ENCODE measurements at places on chromosomes 16 and 17.

DNA sequence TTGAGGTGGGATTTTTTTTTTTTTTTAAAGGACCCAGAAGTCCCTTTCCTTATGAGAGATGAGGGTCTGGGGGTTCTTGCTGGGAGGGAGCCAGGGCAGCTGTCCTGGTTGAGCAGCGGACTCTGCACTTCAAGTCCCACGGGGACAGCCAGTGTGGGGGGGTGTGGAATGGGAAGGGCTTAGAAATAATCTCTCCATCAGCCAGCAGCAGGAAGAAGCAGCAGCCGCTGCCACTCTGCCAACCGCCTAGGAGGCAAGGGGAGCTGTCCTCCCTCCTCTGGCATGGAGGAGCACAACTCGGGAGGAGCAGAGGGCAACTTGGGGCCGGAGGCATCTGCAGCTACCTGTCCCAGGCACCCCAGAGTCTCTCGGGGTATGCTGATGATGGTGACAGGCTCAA is at the start of gene KCNG4:
KCNG4 (minus strand) TSS at position 104 of the 400 bp plus-strand sequence. CDS start 2,527 bp downstream, outside the sequence.
- DNase-seq: no peak

DNA sequence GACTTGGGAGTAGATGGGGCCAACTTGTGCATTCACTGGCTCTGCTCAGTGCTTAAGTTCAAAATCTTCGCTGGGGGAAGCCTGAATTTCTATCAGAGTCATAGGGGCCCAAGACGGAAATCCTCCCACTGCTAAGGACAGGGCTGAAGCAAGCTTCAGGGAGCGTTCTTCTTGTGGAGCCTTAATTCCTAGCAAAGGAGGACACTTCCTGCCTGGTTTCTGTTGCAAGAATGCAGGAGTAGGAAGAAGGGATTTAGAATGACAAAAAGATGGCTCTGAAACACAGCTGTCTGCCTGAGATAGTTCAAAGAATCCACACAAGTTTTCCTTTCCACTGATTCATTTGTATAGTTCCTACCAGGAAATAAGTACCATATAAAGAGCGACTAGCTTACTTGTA is 26.4 kb downstream of the PSME3IP1 start:
- no peak for DNase-seq

DNA sequence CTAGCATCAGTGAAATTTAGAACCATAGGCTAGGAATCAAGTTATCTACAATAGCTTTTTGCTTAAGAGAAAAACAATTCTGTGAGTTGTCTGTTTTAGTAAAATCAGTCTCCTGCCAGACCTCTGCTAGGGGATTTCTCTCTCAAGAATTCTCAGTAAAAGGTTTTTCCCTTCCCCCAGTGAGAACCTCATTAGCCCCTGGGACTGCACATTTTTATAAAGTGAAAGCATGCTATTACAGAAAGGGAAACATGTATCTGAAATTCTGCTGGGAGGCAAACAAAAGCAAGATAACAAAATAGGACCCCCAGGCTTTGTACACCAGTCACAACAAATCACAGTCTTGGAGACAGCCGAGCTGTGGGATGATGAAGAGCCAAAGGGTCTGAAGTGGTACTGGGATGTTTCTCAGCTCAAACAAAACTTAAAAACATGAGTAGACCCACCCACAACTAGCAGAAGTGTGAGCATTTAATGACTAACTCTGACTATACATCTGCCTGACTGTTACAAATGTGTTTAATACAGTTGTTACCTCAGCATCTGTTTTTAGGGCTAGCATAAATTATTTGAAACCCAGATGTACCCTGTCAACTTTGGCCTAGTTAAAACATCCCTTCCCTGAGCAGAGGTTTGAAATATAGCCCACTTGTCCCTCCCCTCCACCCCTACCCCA is 20.0 kb upstream of the GLG1 start:
- peak; percentile 41 for DNase-seq

DNA sequence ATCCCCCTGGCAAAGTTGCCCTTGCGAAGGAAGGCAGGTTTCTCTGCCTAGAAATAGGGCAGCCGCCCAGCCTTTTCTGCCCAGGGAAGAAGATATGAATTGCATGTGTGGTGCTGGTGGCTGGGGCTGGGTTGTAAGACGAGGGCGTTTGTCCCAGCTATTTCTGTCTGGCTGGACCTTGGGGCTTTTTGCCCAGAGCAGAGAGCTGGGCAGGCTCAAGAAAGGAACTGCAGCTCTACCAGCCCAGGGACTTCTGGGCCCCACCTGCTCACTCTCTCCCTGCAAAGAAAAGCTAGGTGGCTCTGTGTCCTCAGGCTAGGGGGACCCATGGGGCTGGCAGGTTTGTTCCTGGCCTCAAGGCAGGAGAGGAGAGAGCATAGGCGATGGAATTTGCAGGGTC is 586 bp downstream of the CACNG1 start:
- DNase-seq: no peak

DNA sequence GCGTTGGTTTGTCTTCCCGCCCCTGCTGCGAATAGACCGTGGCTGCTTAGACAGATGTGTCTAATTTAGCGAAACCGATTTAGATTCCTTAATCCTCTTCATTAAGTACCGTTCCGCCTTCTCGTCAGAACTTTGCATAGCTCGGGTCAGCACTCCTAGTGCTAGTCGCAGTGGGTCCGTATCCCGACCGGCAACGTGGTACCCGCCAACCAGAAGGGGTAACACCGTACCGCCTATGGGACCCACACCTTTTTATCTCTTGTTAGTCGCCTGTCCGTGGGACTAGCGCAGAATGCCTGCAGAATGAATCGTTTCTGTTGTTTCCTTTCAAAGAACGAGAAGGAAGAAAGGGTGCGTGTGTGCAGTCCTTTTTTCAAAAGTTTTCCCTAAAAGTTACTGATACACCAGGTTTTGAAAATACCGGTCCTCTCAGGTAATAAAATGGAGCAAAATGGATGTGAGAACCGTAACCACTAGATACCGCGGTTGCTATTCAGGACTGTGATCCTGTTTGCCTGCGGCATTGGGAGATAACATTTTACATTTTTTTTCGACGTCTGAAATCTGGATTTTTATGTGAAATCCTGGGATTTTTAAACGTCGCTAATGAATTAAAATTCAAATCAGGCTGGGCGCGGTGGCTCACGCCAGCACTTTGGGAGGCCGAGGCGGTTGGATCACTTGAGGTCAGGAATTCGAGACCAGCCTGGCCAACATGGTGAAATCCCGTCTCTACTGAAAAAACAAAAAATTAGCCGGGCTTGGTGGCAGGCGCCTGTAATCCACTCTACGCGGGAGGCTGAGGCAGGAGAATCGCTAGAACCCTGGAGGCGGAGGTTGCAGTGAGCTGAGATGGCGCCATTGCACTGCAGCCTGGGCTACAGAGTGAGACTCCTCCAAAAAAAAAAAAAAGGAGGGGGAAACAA is 998 bp upstream of the SRSF1 start:
- DNase-seq: peak; percentile 40

GRCh38 chr17:36691606-36692005 is 90.2 kb downstream of the MRM1 start:
- DNase-seq: no peak

- DNase-seq: no peak
Measured at GRCh38 chr17:7204336-7204735, 15.3 kb downstream of the DLG4 start.

DNA sequence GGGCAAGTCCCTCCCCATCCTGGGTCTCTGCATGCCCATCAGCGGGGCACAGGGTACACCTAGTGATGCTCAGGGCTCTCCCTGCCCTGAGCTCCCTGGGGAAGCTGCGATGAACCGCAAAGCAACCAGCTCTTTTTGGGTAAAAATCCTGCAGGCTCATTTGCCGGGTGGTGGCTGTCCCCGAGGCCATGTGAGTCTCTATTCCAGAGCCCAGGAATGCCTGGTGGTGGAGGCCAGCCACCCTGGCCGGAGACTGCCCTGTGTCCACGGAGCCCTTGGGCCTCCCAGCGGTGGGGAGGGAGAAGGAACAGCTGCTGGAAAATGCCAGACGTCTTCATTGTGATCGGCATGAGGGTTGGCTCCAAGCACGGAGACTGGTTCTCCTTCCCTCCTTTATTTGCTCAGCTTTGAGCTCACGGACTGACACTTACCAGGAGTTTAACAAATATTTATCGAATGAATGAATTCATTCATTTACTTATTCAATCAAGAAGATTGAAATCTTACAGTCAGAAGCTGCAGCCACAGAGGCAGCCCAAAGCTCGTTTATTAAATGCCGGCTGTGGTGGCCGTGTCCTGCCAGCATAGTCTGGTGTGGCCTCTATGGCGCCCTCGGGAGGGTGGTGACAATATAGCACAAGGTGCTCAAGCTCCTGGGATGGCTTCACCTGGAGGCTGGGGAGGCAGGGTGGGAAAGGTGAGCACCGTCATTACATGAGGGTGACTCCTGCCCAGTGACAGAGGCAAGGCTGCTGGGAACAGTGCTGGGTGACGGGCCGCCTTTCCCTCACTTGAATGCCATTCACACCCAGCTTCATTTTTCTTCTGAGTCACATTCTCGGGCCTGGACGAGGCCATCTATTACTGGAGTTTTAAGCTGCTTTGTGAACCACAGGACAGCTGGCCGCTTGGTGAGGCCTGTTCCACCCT is 31.1 kb upstream of the JPH3 start:
- peak; percentile 42 for DNase-seq

- no peak for DNase-seq
Measured at GRCh38 chr17:43770957-43771356, 7.8 kb downstream of the DUSP3 start.

DNA sequence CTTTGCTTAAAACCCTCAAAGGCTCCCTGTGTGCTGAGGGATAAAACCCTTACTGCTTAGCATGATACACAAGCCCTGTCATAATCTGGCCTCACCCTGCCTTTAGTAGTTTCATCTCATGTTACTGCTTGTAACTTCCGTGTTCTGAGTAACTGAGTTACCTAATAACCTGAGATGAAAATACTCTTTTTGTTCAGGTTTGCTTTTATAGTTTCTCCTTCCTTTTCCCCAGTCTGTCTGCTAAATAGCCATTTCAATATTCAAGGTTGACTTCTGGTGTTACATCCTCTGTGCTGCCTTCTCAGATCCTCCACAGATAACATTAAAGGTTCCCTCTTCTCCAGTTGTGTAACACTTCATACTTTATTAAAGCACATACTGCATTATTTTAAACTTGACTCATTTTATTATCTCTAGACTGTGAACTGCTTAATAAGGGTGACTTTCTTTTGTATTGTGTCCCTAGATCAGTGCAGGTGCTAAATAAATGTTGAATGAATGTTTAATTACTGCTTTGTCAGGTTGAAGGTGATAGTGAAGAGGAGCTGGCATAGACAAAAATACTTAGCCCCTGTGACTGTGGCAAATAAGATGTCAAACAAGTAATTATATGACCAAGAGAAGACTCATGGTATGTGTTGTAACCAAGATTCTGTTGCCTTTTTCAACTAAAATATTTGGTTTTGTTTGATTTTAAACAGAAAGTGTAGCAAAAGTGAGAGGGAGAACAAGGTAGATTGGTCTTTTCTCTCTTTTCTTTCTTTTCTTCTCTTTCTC is 47.8 kb downstream of the NFAT5 start:
- DNase-seq: no peak

- no peak for DNase-seq
Measured at GRCh38 chr16:20611975-20612481, 35.9 kb upstream of the ACSM2B start.

GRCh38 chr17:54096216-54096615 is 273.5 kb downstream of the KIF2B start:
- DNase-seq: no peak

GRCh38 chr17:39171933-39172332 is 6.0 kb upstream of the ARL5C start:
- DNase-seq: no peak

GRCh38 chr16:16019488-16019887 is 70.1 kb downstream of the ABCC1 start:
- DNase-seq: no peak

- DNase-seq: no peak
Measured at GRCh38 chr16:53100131-53100748, 45.4 kb downstream of the CHD9 start.

DNA sequence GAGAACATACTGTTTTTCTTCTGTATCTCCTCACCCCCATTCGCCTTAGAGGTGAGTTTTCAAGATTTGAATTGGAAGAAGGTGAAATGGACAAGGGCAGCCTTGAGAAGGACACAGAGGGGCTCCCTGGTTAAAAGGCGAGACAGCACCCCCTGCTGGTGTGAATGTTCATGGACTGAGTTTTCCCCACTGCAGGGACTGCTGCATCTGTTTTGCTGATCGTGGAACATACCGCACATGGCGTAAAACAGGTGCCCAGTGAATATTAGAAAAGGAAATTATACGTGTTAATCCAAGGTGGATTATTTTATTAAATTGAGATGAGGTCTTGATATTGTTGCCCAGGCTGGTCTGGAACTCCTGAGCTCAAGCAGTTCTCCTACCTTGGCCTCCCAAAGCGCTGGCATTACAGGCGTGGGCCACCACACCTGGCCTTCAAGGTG is 54.5 kb downstream of the NDE1 start:
- DNase-seq: peak; percentile 83

DNA sequence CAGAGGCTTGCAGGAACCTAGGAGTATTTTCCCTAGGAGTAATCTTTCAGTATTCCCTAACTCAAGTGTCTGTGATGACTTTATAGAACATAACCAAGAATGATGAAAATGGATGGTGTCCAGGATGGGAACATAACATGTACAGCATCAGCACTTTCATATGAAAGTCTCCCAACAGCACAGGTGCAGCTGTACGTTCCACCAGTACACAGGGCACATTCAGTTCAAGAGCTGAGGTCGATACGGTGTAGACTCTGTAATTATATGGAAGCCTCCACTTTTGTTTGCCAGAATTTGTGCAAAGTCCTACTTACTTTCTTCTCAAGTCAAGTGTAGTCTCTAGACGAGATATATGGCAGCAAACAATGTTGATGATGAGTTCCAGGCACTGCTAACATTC is 46.2 kb upstream of the CRYM start:
- DNase-seq: no peak

- no peak for DNase-seq
Measured at GRCh38 chr17:50259477-50260324, 14.6 kb upstream of the TMEM92 start.

- no peak for DNase-seq
Measured at GRCh38 chr16:85945424-85945751, 46.4 kb downstream of the IRF8 start.

GRCh38 chr17:60947100-60947499 is 269.4 kb downstream of the BCAS3 start:
- no peak for DNase-seq

- DNase-seq: no peak
Measured at GRCh38 chr17:55426851-55427586, 5.4 kb upstream of the MMD start.

GRCh38 chr17:80931421-80932265 is 60.0 kb upstream of the CHMP6 start:
- DNase-seq: no peak

DNA sequence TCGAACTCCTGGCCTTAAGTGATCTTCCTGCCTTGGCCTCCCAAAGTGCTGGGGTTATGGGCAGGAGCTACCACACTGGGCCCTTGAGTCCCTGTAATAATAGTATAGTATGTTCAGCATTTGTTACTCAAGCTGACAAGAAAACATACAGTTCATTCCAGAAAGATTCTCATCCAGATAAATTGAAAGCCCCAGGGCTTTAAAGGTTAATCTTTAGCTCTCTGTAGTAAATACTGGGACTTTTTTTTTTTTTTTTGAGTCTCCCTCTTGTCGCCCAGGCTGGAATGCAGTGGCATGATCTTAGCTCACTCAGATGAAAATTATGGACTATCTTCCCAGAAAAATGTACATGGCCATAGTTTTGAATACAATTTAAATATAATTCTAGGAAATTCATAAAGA is 11.0 kb downstream of the BRCA1 start:
- DNase-seq: no peak

Data from activated CD4-positive, alpha-beta memory T cell treated with anti-CD3 and anti-CD28 coated beads for 36 hours (primary cell).